NCI-H2081 treated with DMSO at 0.1 percent for 48 hours (cell line): ENCODE measurements at places on chromosomes 16 and 17.

DNA sequence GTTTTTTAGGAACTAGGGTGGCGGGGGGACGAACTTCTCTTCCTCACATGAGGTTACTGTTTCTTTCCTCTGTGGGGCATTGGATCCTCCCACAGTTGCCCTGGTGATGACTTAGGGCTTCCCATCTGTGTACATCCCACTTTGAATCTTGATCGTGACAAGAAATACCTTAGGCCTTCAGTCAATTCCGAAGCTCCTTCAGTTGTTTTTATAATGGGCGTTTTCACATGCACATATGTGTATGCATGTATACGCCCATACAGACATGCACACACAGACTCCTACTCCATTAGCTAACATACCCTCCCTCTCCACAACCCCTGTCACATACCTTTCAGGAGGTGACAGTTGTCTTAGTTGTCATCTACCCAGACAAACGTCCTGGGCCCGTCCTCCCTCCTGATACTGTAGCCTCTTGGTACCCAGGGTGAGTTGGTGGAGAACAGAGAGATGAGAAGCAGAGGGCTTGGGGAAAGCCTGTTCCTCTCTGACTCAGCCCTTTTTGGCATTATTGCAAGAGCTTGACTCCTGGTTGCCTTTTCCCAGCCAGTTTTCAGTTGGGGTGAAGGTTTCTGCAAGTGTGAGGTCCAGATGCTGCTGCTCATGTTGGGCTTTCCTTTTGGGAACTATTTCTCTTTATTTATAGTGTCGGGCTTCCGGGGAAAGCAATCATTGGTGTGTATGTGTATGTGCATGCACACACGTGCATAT lies 2.2 kb upstream of the AOC2 start:
- no peak for DNase-seq

- DNase-seq = no peak
These were observed 808 bp upstream of the RGS11 start for GRCh38 chr16:276426-277077.

- DNase-seq = no peak
These were observed 213.3 kb upstream of the AXIN2 start for GRCh38 chr17:65774787-65775186.

DNA sequence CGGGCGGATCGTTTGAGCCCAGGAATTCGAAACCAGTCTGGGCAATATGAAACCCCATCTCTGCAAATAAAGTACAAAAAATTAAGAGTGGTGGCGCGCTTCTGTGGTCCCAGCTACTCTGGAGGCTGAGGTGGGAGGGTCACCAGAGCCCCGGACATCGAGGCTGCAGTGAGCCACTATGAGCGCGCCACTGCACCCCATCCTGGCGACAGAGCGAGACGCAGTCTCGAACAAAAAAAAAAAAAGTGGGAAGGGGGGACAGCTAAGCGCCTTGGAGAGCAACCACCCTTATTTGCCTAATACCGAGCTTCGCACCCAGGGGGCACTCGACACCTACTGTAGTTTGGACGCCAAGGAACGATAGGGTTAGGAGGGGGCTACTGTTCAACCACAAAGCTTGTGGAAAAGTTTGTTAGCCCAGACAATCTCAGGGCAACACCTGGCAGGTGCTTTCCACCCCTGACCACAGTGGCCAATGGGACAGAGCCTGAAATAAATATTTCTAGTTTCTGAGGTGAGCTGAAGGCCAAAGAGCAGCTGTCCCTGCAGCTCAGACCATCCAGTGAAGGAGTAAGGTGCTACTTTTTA lies 847 bp upstream of the PSMC3IP start:
- DNase-seq = peak; percentile 62

GRCh38 chr17:40608061-40608581 lies 39.5 kb downstream of the SMARCE1 start:
- DNase-seq = no peak

GRCh38 chr16:75389096-75389690 lies 44.1 kb downstream of the CFDP1 start:
- no peak for DNase-seq

DNA sequence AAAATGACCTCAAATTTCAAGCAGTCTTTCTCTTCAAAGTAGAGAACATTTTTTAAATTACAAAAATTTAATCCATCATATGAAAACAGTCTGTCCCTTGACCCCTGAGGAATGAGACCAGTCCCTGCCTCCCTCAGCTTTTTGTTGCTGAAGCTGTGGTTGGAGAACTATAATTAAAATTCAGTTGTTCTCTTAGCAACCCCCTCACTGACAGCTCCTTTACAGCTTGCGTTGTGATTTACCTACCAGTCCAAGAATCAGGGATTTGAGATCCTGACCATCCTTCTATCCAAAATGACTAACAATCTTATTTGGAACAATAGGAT lies 29.8 kb downstream of the LYRM1 start:
- no peak for DNase-seq

DNA sequence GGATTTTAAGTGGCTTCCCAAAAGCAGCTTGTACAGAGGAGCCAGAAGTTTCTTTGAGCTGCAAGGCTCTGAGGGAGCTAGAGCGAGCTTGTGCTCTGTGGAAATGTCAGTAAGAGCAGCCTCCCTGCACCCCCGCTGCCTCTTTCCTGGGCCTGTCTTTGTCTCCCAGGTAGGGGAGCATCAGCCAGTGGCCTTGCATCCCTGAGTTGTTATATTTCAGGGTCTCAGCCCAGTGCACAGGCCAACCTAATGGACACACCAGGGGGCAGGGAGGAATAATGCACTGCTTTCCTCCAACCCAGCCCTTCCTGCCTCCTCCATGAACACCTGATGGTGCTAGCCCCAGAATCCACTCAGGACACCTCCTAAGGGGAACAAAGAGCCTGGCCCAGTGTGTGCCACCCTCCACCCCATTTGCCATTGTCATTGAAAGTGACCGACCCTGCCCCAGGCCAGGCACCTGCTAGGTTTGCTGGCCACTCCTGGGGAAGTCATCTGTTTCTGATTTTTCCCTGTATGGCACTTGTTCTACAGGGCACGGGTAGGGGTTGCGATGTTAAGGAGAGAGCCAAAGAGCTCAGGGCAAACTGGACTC lies 6.3 kb downstream of the TPPP3 start:
- no peak for DNase-seq

GRCh38 chr16:20944861-20945574 lies 44.4 kb downstream of the LYRM1 start:
- no peak for DNase-seq

- no peak for DNase-seq
These were observed 679.3 kb upstream of the EEF2KMT start for GRCh38 chr16:5776876-5777275.

- DNase-seq = no peak
These were observed 62.3 kb downstream of the TIMM22 start for GRCh38 chr17:1059131-1059795.

DNA sequence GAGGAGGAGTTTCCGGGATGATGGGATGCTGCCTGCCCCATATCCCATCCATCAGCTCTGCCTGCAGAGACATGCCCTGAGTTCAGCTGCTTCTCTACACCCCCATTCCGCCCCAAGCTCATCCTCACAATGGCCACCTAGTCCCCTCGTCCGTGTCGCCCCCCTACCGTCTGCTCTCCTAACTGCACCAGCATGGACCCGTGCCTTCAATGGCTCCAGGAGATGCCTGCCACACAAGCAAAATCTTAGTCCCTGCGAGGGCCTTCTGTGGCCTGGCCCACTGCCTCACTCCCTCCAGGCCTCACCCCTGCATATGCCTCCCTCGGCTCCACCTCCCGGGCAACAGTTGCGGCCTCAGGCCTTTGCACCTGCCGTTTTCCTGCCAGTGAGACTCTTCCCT lies 1.8 kb upstream of the TELO2 start:
- DNase-seq = no peak

DNA sequence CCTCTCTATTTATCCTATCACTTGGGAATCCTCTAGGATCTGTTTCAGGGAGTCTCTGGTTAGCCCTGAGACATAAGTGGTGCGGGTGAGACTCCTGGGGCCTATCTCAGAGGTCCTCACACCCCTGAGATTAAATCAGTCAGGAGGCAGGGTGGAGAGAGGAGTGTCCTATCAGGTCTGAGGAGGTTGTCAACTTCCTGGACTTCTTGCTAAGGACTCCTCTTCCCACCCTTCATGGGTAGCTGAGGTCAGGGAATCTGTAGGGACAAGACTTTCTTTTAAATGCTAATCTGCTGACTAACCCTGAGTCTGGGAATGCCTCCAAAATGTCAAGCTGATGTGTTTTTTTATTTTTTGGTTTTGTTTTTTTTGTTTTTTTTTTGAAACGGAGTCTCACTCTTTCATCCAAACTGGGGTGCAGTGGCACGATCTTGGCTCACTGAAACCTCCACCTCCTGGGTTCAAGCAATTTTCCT lies 6.6 kb upstream of the ARMC5 start:
- no peak for DNase-seq

DNA sequence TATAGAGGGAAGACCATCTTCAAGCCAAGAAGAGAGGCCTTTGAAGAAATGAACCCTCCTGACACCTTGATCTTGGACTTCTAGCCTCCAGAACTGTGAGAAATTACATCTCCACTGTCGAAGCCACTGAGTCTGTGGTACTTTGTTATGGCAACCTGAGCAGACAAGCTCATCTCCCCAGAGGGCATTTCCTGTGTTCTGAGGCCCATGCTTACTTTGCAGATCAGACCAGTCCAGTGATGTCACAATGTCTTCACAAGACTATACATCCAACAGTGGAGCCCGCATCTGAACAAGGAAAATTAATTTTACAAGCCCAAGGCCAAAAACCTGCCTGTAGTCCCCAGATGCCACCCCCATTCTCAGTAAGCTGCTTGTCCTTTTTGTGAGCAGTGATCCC lies 14.8 kb upstream of the C17orf113 start:
- no peak for DNase-seq

DNA sequence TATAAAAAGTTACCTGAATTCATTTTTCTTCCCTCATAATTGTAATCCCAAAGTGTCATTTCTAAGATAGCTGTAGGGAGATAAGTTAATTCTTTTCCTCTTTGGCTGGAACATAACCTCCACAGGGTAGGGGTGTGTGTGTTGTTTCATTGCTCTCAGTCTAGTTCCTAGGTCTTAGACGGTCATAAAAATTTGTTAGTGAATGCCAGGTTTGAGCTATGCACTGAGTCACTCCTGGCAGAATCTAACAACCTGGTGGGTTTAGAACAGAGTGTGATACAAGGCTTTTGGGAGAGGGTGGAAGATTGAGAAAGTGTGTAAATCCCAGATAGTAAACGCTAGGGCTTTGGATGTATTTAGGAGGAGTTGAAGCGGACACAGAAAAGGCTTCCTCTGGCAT lies 894 bp upstream of the PHKG2 start:
- DNase-seq = no peak

- DNase-seq = peak; percentile 54
These were observed 85.1 kb downstream of the WWOX start for GRCh38 chr16:78184238-78185183.

- DNase-seq = no peak
These were observed 2.1 kb upstream of the HES7 start for GRCh38 chr17:8125947-8126490.

- no peak for DNase-seq
These were observed 229.4 kb downstream of the CCDC182 start for GRCh38 chr17:57515662-57516211.
